ENCODE measurements at places on chromosomes 1 and 21.

- DNase-seq: no peak
Observed at GRCh38 chr1:58000116-58000515, 546.4 kb downstream of the OMA1 start.

GRCh38 chr1:221557013-221557412, 184.9 kb downstream of the DUSP10 start:
- DNase-seq: no peak

- DNase-seq: no peak
Observed at GRCh38 chr1:2412773-2413494, 570 bp upstream of the PEX10 start.

DNA sequence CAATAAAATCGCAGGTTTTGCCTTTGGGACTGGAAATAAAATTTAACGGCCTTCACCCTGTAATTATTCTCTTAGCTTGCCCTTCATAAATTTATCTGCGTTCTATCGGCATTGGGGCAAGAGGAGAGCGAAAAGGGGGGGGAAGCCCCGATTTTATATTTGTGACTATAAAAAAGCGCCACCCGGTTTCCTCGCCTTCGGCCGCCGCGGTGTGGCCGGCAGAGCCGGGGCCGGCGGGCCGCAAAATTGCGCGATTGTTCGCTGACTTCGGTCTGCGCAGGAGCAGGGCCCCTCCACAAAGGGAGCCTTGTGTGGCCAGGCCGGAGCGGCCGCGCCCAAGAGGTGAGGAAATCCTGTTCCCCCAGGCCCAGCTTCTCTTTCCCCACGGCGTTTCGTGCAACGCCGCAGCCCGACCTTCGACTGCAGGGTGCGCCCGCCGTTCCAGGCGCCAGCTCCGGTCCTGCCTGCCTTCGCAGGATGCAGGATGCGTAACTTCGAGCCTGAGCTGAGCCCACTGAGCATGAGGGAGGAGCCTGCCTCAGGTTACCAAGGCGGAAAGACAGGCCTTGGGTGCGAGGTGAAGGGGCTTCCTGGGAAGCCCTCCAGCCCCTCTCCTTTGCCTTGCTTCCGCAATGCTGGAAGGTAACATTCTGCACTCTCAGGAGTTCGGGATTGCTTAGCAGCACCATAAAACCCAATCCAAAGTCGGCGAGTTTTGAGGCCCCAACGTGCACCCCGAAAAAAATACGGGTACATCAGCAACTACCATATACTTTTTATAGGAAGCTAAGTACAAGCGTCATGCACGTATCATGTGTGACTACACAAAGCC, 4.9 kb upstream of the TBX15 start:
- no peak for DNase-seq

- no peak for DNase-seq
Observed at GRCh38 chr21:38688068-38688467, 117.7 kb upstream of the ETS2 start.

DNA sequence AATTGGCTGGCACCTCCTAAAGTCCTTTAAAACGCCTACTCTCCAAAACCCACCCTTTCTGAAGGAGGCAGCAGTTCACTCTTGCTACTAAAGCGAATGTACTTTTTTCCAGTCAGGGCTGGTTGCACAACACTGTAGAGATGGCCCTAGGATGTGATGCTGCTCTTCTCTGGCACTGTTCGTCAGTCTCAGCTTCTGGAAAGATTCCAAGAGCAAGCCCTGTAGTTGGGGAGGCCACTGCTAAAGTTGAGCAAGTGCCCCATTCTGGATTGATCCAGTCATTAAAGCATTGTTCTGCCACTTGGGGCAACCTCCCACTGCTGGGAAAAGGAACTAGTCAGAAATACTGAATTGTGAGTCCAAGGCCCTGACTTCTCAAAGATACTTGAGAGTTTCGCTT, 28.5 kb upstream of the KCNQ4 start:
- DNase-seq: no peak

DNA sequence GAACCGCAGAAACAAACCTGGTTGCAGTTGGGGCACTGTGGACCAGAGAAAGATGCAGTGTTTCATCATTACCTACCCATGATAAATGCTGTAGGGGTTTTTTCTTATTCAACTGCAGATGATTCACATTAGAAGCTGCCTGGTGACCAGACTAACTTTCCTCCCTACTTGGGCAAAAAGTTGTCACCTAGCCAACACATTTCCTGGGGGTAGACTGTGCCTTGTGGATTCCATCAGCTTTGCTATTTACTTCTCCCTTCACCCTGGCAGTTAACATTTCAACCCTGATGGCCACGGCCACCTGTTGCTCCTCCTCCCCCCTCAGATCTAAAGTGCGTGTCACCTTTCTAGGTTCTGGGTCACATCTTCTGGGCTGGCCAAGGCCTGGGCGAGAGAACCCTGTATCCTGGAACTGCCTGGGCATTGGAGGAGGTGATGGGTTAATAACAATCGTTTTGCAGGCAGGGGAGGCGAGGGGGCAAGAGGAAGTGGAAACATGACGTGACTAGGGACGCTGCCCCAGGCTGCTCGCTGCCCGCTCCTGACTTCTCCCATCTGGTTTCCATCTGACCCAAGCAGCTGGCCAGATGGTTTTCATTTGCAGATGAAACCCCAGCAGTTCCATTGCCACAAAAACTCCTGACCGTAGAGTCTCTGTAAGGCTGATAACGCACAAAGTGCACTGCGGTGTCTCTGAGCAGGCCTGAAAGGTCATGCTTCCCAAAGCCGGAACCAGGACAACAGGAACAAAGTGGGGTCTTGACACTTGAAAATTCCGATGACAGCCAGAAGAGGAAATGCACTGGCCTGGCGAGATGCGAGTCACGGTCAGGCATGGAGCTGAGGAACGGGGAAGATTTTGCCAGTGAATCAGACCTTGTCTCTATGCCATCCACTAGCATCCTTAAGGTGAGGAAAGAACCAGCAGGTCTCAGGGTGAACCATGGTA, 36.6 kb downstream of the CAPZB start:
- DNase-seq: no peak

GRCh38 chr21:45203983-45204382, 83.7 kb downstream of the POFUT2 start:
- no peak for DNase-seq

GRCh38 chr1:116751146-116751545, 3.1 kb upstream of the CD2 start:
- no peak for DNase-seq

GRCh38 chr1:200520735-200521134, 99.8 kb downstream of the KIF14 start:
- no peak for DNase-seq

- no peak for DNase-seq
Observed at GRCh38 chr21:42135386-42136052, 64.4 kb downstream of the UMODL1 start.

DNA sequence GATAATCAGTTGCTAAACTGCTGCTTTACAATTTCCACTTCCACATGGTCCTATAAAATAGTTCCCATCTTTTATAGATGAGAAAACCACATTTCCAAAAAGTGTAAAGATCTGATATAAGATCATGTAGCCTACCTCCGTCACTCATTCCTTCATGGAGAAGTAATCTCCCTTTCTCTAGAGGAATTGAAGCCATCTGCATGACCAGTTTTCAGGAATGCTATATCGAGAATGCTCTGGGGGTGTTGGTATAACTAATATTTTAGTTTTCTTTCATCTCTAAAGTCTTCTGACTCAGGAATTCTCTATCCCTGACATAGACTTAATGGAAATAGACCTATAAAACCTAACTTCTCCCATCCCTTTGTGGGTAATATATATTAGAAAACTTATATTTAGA, 173.0 kb upstream of the UBE2U start:
- DNase-seq: no peak

DNA sequence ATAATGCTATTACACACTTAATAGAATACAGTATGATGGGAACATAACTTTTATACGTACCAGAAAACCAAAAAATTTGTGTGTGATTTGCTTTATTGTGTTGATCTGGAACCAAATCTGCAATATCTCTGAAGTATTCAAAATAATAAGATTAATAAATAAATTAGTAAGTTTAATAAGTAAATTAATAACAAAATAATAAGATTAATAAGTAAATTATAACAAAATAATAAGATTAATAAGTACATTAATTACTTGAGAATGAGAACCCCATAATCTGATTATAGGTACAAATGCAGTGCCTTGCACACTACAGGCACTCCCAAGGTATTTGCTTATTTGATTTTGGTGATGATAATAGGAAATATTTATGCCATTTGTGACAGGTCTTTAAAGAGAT, 267.4 kb downstream of the ZNF326 start:
- no peak for DNase-seq

GRCh38 chr21:32046191-32046590, 173.4 kb downstream of the HUNK start:
- DNase-seq: no peak

DNA sequence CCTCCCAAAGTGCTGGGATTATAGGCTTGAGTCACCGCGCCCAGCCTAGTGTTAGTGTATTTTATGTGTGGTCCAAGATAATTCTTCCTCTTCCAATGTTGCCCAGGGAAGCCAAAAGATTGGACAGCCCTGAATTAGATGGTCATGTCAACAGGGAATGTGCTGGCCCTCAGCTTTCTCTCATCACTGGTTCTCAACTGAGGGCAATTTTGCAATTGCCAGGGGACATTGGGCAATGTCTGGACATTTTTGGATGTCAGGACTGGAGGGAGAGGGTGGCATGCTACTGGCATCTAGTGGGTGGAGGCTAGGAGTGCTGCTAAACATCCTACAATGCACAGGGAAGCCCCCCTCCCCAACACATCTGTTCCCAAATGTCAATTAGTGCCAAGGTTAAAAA, 95.0 kb downstream of the LAMC2 start:
- no peak for DNase-seq

DNA sequence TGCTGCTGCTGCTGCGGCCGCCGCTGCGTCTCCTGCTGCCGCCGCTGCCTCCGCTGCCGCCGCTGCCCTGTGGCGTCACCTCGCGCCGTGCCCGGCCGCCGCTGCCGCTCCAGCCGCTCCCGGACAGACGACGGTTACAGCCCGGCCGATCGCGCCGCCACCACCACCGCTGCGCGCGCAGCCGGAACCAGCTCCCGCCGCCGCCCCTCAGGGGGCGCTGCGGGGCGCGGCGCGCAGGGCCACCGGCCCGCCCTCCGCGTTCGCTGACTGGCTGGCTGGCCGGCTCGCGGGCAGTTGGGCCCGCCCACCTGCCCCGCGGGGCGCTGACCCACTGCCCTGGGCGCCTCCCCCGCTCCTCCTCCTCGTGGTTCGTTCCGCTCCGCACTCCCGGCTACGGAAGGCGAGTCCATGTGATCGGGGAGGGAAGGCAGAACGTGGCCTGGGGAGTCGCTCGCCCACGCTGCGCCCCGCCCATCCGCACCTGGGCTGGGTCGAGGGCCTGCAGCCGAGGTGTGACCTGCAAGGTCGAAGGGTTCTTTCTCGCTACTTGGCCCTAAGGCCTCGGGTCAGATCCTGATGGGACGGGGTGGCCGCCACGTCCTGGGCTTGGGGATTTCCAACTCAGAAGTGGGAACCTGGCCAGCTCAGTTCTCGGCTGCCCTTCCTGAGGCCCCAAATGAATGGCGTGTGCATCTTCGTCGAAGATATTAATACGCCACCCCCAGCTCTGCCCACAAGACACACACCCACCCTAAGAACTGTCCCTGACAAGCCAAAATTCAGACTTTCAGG, at the start of gene PTP4A2:
Gene PTP4A2, minus strand, starts transcription at position 185 of the 792 bp plus-strand sequence. CDS start 19,303 bp downstream, outside the sequence.
- peak; percentile 77 for DNase-seq

DNA sequence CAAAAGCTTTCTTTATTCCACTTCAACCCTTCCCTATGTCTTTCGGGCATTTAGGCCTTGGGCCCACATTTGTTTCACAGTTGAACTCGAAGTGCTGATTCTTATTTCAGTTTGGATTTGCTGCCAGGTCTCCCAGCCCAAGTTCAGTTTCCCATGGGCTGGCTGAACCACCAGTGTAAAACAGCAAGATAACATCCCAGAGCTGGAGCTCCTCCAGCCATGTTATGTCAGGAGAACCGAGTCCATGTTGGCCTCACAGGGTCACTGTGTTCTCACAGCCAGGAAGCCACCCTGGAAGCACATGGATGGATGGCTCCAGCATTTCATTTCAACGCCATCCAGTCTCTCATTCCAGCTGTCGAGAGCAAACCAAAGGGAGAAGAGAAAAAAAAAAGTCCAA, 45.2 kb upstream of the RXRG start:
- no peak for DNase-seq

DNA sequence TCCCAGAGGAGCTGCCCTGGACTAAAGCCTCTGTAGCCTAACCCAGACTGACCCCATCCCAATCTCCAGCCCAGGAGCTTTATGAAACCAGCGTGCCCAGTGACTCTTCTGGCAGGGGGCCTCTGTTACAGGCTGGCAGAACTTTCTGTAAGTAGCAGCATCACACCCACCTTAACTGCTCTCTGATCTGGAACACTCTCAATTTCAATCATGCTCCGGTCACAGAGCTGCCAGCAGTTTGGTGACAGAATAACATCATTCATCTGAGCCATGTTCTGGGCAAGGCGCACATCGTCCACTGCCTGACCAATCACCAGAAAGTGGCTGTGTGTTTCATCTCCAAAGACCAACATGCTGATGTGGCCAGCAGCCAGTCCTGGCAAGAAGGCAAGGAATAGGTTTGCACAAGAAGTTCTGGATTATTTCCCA, 14.7 kb downstream of the ADCY10 start:
- no peak for DNase-seq

Measured in T-helper 17 cell (primary cell).